ENCODE measurements at places on chromosomes 2 and 18.

DNA sequence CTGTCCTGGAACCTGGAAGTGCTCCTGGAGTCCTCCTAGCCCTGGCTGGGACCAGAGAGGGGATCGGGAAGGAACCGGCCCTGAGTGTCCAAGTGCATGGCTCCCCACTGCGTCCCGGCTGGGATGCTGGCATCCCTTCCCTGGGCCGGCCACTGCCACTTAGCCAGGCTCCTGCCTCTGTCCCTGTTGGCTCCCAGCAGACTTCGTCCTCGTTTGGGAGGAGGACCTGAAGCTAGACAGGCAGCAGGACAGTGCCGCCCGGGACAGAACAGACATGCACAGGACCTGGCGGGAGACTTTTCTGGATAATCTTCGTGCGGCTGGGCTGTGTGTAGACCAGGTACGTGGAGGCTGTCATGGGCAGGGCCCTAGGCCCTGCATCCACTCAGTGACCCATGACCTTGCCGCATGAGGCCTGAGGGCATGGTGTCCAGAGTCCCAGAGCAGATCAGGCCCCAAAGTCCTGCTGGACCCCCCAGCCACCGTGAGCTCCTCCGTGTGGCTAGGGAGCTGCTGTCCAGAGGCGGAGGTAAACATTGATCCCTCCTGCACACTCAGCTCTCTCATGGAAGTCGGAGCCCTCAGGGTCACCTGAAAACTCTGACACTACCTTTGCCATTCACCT lies 7.1 kb downstream of the ANO7 start:
- DNase-seq = no peak

DNA sequence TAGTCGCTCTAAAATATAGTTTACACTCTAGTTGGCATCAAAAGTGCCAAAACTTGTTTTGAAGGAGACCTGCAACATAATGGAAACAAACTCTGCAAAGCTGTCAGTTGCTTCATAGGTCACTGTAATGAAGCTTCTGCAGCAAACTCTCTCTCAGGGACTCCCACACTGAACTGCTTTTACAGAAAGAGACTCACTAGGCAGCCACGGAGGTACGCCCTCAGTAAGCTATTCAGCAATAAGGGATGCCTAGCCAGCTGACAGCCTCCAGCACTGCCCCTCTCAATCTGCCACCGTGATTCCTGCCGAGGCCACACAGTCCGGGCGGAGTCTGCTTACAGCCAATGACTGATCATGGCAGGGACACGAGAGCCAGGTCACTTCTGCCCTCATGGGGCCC lies 51.1 kb downstream of the COLEC12 start:
- DNase-seq = no peak

- DNase-seq = no peak
Observed at GRCh38 chr2:33209976-33210375, 263.2 kb downstream of the LTBP1 start.

DNA sequence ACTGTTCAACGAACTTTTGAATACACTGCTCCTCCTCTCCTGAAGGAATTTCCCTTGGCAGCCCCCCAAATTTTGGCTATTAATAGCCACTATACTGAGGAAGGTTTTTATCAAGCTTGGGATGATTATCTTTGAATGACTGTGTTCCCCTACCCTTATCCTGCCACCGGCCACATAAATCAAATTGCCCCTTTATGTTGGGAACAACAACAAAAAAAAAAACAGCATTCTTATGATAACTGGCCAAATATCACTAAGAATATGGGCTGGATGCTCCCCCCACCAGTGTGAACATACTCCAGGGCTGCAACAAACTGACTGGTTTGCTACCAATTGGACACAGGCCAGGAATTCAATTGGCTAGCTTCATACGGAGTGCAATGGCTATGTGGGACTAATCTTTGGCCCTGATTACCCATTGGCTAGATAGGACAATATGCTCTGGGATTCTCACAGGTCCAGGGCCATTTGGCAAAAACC lies 20.6 kb downstream of the DUSP11 start:
- DNase-seq = no peak

GRCh38 chr18:75253784-75254183 lies 43.2 kb downstream of the TSHZ1 start:
- DNase-seq = no peak

DNA sequence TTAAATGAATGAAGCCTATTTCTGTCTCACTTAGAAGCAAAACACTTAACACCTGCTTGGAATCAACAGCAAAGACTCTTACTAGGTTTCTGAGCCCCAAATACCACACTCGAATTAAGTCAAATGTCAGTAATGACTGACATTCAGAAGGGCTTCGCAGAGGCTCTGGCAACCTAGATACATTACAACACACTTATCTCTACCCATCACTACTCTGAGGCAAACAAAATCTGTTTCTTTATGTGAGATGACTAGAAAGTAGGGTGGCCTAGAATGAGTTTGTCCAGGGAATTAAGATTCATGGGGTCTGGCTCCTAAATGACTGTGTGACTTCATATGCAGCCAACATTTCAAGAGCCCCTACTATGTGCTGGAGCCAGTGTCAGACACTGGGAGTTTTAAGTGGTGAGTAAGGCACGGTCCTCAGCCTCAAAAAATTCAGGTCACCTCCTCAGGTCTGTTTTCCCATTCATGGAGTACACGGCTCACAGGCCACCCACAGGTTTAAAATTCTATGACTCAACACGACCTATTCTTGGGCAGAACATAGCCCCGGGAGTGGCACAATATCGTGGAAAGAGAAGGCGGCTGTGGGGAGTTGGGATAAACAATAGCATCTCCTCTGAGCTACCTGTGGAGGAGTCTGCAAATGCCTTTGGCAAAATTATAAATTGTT lies 150.3 kb upstream of the ZFP36L2 start:
- DNase-seq = no peak

DNA sequence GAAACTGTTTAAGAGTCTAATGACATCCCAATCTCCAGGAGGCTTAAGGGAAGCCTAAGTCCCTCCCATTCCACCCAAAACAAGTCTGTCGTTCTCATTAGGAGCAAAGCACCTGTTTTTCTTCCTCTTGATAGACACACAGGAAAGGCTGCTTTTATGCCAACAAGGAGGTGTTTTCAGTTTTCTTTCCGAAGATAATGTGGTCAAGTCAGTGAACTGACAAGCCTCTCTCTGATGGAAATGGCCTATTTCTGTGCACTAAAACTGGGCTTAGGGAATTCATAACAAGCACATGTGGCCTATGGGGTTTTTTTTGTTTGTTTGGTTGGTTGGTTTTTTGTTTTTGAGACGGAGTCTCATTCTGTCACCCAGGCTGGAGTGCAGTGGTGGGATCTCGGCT lies 36.2 kb downstream of the FBLN7 start:
- no peak for DNase-seq

- no peak for DNase-seq
Observed at GRCh38 chr2:233700028-233700635, 7.4 kb downstream of the UGT1A6 start.

DNA sequence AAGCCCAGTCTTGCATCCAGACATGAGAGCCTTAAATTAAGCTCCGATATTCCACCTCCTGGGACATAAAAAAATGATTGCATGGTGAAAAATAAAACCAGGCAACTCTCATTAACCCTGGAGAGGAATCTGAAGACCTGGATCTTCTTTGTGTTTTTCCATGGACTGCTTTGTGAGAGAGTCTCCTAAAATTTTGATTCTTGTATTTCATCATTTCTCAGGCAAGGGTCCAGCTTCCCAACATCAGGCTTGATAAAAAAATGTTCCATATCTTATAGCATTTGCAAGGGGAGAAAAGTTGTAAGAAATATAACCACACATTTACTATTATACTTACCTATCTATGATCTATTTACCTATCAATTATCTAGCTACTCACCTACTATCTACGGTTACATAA lies 327.5 kb upstream of the SPHKAP start:
- DNase-seq = no peak

GRCh38 chr2:233301811-233302210 lies 5.8 kb upstream of the SAG start:
- no peak for DNase-seq

DNA sequence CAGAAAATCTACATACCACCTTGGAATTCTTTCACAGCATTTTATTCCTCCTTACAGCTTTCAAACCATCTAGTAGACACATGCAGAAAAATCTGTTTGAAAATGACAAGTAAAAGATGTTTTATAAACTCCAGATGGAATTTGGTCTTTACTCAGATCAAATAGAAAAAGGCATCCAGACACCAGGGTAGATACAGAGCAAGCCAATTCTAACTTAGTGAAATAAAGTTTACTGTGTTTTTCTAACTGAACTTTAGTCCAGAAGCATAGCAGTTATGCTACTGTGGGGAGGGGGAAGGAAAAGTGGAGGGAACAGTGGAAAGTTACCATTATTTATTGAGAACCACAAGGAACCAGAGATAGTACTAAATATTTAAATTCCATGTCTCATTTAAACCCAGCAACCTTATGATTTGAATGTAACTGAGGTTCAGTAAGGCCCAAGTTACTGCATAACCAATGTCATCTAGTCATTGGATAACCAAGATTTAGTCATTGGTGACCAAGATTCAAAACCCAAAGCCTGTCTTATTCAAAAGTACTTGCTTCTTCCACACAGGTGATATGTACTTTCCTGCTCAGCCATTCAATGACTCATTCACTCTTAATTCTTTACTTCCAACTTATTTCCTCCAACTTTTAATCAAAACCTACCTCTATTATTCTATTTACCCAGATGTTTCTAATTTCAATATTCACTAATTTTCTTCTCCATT lies 57.7 kb downstream of the RAD51AP2 start:
- no peak for DNase-seq

GRCh38 chr18:5527603-5528002 lies 16.2 kb downstream of the EPB41L3 start:
- DNase-seq = no peak

DNA sequence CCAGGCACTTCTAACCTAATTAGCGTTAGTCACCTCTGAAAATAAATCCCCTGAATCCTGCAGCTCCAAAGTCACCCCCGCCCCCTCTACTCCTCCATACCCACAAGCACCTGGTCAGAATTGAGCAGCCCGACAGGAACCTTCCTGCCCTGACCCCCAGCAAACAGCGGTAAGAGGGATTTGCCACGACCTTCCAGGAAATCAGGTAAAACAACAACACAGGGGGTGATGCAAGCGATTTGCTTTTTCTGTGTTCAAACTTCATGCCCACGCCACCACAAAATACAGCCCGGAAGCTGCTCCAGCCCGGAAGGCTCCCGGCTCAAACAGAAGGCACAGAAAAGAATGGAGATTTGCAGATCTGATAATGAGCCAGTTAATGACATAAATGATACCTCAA lies 367.1 kb downstream of the GPD2 start:
- no peak for DNase-seq

GRCh38 chr2:208172125-208172524 lies 8.7 kb upstream of the CRYGA start:
- DNase-seq = no peak
